Retina (tissue), 1 donor: ENCODE measurements at places on chromosomes 12 and 14.

GRCh38 chr12:95859344-95859816 lies 628 bp downstream of the SNRPF start:
- DNase-seq: no peak

DNA sequence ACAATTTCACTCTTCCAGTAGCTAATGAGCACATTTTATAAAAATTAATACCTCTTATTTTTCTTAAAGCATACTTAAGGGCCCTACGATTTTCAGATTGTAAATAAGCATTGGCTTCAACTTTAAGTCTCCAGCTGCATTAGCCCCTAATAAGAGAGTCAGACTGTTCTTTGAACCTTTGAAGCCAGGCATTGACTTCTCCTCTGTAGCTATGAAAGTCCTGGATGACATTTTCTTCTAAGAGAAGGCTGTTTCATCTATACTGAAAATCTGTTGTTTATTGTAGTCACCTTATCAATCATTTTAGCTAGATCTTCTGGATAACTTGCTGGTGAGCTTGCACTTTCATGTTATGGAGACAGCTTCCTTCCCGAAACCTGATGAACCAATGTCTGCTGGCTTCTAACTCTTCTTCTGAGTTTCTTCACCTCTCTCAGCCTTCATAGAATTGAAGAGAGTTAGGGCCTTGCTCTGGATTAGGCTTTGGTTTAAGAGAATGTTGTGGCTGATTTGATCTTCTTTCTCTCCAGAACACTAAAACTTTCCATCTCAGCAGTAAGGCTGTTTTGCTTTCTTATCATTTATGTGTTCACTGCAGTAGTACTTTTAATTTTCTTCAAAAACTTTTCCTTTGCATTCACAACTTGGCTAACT lies 377.1 kb upstream of the RGS6 start:
- DNase-seq: no peak

DNA sequence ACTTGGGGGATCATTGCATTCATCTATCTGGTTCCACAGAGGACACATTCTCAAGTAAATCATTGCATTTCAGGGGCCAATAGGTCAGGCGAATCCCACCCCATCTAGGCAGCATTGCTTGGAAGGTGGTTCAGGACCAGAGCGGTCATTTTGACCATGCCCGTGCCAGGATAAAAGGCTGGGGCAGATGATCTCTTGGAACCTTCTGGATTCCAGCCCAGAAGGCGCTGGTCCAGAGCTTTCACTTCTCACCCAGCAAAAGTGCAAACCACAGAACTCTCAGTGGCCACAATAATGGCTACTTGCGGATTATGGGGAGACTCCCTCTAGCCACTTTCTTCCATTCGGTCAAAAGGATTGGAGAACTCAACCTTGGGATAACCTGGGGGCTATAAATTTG lies 595 bp upstream of the KRT85 start:
- DNase-seq: no peak

DNA sequence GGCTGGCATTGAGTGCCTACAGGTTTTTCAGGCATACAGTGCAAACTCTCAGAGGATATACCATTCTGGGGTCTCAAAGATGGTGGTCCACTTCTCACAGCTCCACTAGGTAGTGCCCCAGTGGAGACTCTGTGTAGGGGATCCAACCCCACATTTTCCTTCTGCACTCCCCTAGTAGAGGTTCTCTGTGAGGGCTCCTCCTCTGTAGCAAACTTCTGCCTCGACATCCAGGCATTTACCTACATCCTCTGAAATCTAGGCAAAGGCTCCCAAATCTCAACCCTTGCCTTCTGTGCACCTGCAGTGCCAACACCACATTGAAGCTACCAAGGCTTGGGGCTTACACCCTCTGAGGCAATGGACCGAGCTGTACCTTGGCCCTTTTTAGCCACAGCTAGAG lies 179.2 kb downstream of the CCDC91 start:
- DNase-seq: no peak

- no peak for DNase-seq
These were observed 71.3 kb downstream of the EID3 start for GRCh38 chr12:104374806-104375205.

DNA sequence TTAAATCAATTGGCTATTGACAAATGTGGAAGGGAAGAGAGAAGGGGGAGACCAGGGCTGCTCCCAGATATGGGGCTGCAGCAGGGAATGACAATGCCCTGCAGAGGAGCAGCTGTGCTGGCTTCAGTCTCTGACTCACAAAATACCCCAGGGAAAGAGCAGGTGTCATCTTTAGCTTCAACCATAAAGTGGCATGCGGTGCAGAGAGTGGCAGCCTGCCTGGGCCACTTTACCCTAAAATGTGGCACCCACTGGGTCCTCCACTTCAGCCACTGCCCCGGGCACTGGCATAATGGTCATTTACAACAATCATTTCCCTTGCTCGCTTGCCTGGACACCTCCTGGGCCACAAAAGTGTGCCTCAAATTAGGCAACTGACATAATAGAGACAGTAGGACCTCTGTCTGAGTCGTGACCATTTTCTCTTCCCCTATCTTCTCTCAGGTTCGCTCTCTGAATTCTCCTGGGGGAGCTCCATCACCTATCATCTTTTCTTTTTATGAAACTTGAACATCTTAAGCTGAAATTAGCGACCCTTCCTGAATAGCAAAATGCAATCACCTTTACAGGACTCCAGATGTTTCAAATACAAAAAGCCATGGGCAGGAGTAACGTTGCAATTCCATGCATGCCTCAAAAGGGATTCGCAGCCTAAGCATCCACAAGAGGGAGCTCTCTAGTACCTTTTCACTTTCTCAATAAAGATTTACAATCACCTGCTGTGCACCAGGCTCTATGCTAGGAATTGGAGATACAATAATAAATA lies 179.9 kb upstream of the ATF7IP start:
- peak; percentile 79 for DNase-seq

DNA sequence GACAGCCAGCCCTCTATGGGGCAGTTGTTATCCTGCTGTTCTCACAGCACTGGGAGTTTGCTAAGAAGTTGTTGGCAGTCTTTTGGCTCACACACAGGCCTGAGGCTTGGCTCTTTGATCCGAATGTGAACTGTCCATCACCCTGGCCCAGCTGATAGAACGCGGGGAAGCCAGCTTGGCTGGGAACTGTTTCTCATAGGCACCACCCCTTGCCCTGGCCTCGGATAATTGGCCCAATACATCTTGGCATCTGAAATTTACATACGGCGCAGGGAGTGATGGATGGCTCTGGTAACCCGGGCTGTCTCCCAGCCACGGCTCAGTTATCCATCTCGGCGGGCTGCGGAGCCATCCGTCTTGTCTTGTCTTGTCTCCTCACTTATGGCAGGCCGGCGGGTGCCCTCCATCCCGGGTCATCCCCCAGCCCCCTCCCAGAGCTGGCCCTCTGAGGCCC lies 164.1 kb downstream of the PHETA1 start:
- DNase-seq: no peak

- no peak for DNase-seq
These were observed 3.2 kb upstream of the SPTSSA start for GRCh38 chr14:34465069-34465859.

DNA sequence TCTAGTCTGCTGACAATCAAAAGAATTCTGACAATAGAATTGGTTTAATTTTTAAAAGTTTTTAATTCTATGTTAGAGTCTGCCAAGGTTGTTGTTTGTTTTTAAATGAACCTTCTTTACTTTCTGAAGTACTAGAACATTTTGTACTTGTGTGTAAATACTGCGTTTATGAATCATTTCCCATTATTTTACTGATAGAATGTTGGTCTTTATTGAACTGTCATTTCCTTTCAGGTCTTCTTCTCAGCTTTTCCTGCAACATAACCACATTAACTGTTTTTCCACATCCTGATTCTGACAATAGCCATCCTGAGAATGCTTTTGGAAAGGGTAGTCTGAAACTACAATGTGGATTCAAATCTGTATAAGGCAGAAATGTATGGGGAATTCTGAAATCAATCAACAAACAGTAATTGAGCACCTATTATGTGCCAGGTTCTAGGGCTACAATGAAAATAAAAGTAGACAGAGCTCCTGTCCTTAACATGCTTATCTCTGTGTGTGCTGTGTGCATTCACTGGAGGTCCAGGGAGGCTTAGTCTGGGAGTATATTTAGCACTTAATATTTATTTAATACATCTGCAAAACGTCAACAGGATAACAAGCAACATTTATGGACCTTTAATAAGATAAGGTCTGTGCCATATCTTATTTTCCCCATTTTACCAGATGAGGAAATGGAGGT lies 73.1 kb upstream of the SLC38A2 start:
- no peak for DNase-seq

DNA sequence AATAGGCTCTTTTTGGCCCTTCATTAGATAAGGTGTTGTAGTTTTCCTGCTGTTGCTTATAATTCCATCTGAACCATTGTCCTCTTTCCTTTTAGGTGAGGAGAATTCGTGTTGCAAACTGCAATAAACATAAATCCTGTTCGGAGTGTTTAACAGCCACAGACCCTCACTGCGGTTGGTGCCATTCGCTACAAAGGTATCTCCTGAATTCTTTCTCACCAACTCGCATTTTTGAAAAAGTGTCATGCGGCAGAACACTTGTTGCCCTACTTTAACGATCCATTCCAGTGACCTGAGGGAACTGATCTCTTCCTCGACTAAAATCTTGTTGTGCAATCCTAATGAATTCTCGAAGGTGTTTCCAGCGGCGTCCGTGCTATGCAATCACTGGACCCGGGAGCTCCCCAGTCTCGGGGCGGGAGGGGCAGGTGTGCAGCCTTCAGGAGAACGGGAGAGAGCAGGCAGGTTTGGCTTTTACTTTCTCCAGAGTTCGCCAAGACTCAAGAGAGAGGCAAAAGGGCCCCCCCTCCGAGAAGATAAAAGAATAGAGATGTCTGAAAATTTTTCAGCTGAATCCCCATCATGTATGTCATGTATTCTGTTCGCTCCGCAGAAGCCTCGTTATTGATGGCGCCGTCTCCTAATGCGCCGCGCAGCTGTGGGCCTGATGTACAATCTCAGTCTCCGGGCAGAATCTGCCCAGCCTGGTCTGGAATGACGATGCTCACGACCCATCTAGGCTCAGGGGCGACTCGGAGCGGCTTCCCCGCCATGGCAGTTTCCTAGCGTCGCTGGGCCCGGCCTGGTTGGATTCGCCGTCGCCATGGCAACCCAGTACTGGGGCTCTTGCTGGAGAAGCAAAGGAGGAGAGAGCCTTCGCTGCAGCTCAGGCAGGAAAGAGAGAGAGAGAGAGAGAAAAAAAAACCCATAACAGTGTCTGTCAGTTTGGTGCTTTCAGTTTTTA lies 38.2 kb downstream of the PLXNC1 start:
- peak; percentile 91 for DNase-seq

- DNase-seq: peak; percentile 75
These were observed 89.7 kb downstream of the RFX4 start for GRCh38 chr12:106672314-106673025.

GRCh38 chr12:11433664-11434063 lies 38.3 kb upstream of the PRB2 start:
- DNase-seq: no peak

GRCh38 chr12:131135311-131135785 lies 181.6 kb downstream of the ADGRD1 start:
- DNase-seq: no peak

- no peak for DNase-seq
These were observed 14.2 kb downstream of the ESR2 start for GRCh38 chr14:64279704-64280668.

DNA sequence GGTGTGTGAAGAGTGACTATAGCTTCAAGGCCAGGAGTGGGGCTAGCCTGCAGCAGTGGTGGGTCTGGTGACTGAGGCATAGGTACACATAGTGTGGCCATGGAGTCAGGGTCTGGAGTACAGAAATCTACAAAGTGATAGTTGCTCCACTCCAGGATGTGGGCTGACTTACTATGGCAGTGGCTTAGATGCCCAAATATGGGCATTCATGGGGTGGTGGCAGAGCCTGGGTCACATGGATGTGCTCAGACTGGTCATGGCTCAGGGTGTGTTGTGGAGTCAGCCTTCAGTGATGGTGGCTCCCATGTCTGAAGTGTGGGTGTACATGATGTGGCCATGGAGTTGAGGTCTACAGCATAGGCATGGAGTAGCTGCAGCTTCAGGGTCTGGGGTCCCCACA lies 27.3 kb downstream of the CLEC6A start:
- DNase-seq: no peak

DNA sequence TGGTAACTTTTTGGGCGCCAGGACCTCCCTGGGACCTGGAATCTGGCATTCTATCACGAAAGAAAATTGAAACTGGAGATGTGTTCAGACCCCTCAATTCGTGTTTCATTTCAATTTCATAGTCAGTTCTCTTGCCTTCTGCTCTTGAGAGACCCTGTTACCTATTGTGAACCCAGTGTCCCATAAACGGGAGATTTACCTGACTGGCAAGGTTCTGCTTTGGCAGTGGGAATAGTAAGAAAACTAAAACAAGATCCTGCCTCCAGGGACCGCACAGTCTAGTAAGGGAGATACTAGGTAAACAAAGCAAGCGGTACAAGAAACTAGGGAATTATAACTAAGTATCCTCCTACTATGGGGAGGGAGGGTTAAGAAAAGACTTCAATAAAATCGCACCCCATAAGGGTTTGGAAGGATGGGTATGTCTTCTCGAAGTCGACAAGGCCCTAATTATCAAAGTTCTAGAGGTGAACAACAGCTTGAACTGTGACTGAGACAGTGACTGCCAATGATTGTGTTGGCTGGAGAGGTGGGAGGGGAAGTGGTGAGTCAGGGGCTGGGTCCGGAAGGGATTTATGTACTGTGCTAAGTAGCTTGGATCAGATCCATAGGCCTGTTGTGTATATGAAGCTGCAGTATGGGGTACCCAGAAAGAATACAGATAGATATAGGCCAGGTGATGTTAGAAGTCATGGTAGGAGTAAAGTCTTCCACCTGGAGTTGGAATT lies 754 bp downstream of the ACSS3 start:
- no peak for DNase-seq

DNA sequence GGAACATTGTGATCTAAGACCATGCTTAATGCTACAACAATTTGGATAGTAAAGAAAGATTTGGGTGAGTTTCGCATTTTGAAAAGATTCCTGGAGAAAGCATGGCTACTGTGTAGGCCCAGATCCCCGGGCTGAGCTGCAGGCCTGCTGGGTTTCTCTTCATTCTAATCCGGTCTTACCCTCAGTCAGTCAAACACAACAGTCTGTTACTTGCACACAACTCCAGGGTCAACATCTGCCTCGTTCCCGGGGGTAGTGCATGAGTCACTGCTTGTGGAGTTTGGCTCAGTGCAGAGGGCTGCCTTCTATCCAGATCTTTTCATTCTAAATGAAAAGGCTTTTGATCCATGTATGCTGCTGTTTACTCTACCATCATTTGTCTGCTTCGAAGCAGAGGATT lies 60.4 kb upstream of the SEL1L start:
- no peak for DNase-seq

- no peak for DNase-seq
These were observed 36.3 kb upstream of the PLXNC1 start for GRCh38 chr12:94112121-94112520.

- DNase-seq: no peak
These were observed 9.1 kb upstream of the TMCC3 start for GRCh38 chr12:94659346-94659930.

DNA sequence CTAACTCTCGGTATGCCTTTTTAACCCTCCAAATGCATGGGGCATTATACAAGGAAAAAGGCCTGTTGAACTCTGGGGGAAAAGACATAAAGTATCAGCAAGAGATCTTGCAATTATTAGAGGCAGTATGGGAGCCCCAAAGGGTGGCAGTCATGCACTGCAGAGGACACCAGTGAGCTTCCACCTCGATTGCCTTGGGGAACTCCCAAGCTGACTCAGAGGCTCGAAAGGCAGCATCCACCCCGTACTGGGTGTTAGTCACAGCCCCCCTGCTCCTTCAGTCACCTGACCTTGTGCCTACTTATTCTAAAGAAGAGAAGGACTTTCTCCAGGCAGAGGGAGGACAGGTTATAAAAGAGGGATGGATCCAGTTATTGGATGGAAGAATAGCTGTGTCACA lies 781.4 kb upstream of the TMEM132C start:
- no peak for DNase-seq
